ENCODE measurements at places on chromosomes 7 and 10.

DNA sequence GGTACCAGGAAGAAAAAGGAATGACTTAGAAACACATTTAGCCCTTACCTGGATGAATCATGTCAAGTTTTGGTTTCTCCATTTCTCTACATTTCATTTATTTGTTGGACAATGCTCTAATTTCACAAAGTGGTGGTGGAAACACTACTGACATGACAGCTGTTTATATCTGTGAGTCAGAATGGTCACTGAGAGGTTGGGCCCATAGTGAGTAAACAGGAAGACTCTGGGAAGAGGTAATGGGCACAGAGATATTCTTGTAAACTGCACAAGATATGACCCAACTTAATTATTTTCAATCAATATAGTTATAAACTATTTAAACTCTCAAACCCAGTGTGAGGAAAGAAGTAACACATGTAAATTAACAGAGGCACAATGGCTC lies 176.3 kb upstream of the MEOX2 start:
- DNase-seq, result no peak

DNA sequence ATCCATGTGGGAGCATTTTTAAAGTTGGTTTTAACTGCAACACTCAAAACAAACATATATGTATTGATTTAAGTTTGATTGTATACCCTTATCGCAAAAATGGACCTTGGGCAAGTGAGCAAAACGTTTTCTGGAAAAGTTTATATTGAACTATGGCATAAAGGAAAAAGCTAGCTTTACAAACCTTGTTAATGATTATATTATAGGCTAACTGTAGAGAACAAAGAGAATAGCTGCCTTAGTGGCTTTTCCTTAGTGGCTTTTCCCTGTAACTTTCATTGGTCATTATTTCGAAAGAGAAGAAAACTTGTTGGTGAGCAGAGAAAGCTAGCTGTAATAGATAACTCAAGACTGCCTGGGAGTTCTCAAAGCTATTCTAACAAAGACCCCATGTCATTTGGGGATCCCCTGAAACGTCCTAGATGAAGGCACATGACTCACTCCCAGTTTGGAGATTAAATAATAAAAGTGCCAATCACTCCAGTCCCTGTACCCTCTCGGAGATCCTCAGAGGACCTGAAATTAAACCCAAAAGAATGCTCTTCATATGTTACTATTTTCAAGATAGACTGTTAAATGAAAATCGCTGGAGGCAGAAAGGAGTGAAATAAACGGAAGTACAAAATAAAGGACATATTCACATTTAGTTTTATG lies 92.1 kb downstream of the SRI start:
- DNase-seq, result no peak

- no peak for DNase-seq
Measured at GRCh38 chr7:82012453-82012852, 242.6 kb upstream of the HGF start.

GRCh38 chr10:133396035-133396624 lies 2.2 kb downstream of the MTG1 start:
- no peak for DNase-seq

GRCh38 chr7:55591282-55591931 lies 19.1 kb upstream of the VOPP1 start:
- no peak for DNase-seq

DNA sequence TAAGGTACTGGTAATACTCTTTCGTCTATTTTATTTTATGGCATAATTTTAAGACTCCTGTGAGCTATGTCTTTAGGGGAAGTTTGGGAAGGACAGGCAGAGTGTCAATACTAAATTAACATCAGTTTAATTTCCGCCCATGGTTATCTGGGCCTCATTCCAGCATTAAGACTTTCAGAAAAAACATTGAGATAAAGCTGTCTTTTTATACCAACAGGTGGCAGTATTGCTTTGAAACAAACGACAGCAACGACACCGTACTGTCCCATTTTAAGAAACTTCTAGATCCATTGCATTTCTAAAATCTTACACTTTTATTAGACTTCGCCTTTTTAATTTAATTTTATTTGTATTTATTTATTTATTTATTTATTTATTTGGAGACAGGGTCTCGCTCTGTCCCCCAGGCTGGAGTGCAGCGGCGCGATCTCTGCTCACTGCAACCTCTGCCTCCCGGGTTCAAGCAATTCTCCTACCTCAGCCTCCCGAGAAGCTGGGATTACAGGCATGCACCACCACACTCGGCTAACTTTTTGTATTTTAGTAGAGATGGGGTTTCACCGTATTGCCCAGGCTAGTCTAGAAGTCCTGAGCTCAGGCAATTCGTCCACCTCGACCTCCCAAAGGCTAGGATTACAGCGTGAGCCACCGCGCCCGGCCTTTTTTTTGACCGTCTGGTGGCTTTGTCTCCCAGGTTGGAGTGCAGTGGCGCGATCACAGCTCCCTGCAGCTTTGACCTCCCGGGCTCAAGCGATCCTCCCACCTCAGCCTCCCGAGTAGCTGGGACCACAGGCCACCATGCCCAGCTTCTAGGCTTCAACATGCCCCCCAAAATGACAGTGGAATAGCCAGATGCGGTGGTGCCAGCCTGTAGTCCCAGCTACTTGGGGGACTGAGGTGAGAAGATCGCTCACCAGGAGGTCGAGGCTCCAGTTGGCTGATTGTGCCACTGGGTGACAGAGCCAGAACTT lies 78.7 kb upstream of the C1GALT1 start:
- DNase-seq, result peak; percentile 64

DNA sequence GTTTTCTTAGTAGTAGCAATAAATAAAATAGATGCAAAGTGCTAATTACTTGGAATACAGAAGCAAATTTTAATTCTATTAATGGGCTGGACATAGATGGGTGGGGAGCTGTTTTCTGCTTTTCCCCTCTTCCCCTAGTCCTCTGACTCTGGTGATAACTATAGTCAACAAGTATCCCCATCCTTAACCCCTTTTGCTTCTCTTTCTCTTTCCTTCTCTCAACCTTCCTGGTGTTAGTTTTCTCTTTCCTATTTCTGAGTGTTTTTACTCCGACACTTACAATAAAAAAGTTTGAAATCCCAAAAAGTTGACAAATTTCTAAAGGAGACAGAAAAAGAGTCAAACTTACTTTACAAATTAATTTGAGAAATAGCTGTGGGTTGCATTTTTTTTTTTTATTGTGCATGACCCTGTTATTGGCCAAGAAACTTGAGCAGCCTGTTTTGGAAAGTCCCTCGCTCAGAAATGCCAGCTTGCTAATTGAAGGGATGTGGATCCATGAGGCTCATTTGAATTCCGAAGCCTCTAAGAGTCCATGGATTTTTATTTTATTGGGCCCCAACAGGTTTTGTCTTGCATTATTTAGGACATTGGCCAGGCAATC lies 2.4 kb downstream of the FAS start:
- peak; percentile 47 for DNase-seq

DNA sequence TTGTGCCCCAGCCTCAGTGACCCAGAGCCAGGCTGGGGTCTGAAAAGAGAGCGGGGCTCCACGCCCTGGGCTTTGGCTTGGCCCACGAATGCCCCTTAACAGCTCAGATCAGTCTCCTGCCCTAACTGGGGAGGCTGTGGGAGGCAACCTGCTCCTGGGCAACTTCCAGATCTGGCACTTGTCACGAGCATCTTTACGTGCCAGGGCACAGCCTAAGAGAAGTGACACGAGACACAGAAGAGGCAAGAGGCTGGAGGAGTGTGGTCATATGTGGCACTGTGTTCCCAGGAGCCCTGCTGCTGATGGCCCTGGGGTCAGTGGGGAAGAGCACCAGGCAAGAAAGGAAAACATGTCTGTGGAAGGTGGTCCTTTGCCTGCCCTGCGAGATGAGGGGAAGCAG lies 97.8 kb upstream of the BTBD16 start:
- no peak for DNase-seq

DNA sequence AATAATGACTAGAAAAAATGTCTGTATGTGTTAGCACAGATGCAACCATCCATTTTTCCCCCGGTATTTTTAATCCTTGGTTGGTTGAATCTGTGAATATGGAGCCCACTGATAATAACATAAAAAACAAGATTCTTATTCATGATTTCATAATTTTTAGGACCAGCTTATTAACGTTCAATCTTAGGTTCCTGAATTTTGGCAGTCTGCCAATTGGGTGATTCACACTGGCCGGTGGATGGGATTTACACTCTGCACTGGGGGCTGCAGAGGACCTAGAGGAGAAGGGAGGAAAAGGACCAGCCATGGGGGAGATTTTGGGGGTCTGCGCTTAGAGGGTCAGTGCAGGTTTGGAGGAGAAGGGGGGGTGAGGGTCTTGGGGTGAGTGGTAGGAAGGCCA lies 327.9 kb downstream of the ACTR3B start:
- no peak for DNase-seq

DNA sequence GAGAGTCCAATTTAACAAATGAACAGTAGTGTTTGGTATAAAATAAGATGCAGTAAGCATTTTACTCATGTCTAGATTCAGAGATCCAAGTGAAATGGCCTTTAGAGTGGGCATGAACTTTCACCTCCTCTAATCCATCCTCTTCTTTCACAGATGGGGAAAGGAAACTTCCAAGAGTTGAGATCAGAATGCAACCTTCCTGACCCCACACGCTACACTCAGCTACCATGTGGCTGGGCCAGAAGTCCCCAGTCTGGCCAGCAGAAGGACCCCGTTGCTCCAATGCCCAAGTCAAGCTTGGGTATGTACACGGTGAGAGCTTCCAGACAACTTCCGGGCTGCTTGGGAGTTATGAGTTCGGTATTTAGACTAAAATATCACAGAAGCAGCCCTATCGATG lies 228.0 kb downstream of the ELMO1 start:
- peak; percentile 81 for DNase-seq

- DNase-seq, result no peak
Measured at GRCh38 chr10:97030894-97031293, 154.9 kb downstream of the SLIT1 start.

DNA sequence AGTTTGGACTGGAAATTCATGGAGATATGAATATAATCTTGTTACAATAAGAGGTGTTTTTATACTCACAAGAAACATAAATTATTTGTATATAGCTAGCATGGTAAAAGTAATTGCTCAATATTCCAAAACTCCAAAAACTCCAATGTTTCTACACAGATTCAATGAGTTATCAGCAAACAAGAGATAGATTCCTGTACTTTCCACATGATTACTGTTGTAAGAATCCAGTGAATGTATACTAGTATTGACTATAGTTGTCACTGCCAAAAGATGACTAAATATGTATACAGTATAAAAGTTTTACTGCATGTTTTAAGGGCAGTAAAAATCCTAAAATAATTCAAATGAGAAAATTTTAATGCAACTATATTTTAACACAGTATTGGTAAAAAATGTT lies 10.7 kb downstream of the ATOH7 start:
- peak; percentile 42 for DNase-seq

Measured in inflammatory macrophage treated with lipopolysaccharide for 4 hours (primary cell).